HepG2 (cell line): ENCODE measurements at places on chromosomes 7 and 10. TPM values are rescaled to one million over a fixed set of nuclear protein-coding genes. Genes with fewer than 3 reads are reported as not detected.

GRCh38 chr10:6907877-6908530, 327.9 kb upstream of the PRKCQ start:
- DNase-seq, result no peak

DNA sequence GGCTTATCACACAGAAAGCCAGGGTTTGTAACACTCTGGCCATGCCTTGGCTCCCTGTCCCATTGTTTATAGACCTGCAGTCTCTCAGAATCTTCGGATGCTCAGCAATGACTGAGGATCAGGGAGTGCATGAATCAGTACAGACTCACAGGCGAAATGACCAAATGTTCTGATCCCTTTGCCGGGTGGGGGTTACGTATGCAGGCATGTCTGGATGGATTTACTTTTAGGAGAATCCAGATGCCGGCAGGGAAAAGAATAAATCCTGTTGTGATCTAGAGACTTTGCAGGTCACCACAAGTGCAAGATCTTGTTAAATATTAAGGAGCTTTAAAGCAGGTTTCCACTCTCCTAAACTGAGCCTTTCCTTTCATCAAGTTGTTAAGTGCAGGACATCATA, 149.5 kb downstream of the SFMBT2 start:
- no peak for DNase-seq

DNA sequence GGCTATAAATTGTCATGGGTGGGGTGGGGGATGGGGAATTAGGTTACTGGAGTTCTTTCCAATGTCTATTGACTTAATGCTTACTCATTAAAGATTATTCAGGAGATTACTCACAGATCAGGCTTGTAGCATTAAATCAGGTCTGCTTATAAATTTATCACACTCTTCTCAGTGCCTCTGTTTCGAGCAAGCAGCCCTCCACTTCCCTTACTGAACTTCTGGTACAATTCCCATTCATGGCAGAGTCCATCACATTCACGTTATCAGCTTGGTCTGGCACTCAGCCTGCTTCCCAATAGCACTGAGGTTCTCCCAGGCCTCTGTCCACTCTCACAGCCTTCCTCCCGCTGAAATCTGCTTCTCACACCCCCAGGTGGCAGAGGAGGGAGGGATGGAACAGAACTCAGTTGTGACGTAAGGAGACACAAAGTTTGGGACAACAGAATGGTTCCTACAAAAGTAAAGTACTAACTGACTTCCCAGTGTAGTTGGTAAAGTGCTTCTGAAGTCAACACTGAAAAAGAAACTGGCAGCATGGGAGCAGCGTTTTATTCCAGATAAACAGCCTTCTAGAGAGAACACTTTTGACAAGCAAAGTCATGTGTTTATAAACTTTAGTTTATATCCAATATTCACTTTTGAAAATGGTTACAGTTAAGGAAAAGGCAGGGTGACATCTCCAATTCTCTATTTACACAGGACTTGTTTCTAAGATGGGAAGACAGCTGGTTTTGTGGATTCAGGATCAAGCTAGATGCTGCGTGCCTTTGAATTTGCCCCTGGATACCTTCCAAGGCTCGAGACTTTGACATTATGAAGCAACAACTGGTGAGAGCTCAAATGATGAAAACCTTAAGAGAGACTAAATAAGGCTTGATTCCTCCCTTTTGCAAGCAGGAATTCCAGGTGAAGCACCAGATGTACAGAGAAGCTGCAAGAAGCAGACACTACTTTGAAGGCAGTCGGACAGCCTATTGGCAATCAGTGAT, 81.4 kb downstream of the ATXN7L1 start:
- no peak for DNase-seq

DNA sequence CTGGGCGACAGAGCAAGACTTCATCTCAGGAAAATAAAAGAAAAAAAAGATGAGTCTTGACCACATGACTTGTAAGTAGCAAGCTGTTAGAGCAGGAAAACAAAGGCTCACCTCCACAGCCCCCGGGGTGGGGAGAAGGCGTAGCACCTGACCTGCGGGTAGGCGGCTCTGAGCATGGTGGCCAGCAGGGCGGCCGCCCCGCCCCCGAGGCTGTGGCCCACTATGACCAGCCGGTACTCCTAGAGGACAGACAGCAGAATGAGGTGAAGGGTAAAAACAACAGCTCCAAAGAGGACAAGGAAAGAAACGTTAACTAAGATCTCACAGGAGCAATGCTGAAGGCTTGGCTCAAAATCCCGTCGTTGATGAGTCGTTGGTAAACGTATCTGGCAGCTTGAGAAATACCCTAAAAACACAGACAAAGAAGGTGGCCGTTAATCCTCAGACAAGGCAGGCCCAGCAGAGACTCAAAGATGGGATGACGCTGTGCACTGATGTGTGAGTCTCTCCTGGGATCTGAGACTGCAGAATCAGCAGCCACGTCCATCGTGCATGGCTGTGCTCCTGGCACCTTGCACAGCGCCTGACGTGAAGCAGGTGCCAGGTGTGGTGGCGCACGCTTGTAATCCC, 31.1 kb downstream of the DAGLB start:
- DNase-seq, result peak; percentile 9

The MSMB gene
- total RNA-seq, result not detected in 2 replicates

GRCh38 chr10:73991884-73992245, 6.1 kb upstream of the VCL start:
- no peak for DNase-seq

The SPRN gene
- total RNA-seq, result not detected in 2 replicates

The STK31 gene
- not detected in 2 replicates for total RNA-seq

- DNase-seq, result no peak
These were observed 41.8 kb downstream of the PNLIPRP3 start for GRCh38 chr10:116469437-116469836.

The INSYN2A gene
- total RNA-seq, result not detected in 2 replicates

- no peak for DNase-seq
These were observed 142.4 kb upstream of the SAMD8 start for GRCh38 chr10:74969093-74969492.

The SLC26A5 gene
- total RNA-seq, result 0.11 TPM in 1 of 2 replicates, not detected in the other

The PARD3 gene
- 60.0 and 67.5 TPM in 2 replicates for total RNA-seq

GRCh38 chr7:39691821-39692220, 68.4 kb downstream of the RALA start:
- no peak for DNase-seq

DNA sequence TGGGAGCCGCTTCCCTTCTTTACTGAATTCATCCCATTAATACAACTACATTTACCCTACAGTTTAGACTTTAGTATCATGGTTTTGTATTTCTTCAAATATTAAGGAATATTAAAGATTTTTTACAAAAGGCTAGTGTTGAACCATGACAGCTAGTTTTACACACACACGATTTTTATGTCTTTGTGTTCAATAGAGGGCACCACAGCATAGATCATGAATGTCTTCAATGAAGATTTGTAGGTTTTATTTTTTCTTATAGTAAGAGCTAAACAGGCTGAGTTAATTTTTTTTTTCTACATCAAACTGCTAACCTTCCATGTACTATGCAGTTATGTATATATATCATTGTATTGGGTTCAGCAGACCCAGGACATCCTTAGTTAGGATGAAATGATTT, 76.9 kb downstream of the SNX10 start:
- DNase-seq, result no peak

DNA sequence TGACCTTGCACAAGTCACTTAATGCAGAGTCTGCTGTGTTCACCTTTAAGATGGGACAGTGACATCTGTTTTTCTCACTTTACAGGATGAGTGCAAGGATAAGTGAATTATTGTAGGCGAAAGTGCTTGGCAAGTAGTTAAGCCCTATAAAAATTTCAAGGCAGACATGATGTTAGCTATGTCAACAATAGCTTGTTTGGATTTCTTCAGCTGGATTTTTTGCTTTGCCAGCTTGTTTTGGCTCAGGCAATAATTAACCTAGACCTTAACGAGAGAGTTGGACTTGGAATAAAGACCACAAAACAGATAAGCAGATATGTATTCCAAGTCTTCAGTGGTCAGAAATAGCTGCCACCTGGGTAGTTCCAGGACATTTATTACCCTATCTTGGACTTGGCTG, 255.2 kb downstream of the ARL4A start:
- DNase-seq, result peak; percentile 92

DNA sequence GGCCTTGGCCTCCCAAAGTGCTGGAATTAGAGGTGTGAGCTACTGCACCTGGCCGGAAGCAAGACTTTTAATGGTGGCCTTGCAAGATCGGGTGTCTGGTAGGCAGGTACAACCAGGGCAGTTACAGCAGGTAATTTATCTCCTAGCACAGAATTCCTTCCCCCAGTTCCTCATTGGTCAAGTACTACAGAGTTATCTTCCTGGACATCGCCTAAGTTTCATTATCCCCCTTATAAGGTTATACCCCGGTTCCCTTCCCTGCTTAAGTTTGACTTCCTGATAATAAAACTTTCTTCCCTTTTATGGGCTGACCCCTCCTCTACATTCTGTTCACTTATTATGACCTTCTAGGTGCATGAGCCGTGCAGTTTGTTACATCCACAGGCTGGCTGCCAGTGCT, 19.0 kb upstream of the CYP3A43 start:
- DNase-seq, result no peak

The KCND2 gene
- not detected in 2 replicates for total RNA-seq

The FOXP2 gene
- 0.04 TPM in 1 of 2 replicates, not detected in the other for total RNA-seq

DNA sequence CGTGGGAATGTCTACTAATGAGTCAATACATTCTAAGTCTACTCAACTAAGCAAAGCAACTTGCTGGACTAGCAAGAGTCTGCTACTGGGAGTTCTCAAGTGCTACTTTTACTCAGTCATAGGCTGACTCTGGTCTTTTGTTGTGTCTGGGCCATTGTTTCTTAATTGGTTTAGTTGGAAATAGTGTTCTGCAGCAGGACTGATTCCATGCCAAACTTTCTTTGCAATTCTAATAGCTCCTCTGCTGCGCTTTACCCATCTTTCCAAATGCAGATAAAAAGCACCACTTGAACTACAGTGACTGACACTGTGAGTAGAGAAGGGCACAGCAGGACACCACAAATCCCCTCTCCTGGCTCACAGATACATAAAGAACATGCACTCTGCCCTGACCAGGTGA, 125.7 kb downstream of the CD36 start:
- no peak for DNase-seq

DNA sequence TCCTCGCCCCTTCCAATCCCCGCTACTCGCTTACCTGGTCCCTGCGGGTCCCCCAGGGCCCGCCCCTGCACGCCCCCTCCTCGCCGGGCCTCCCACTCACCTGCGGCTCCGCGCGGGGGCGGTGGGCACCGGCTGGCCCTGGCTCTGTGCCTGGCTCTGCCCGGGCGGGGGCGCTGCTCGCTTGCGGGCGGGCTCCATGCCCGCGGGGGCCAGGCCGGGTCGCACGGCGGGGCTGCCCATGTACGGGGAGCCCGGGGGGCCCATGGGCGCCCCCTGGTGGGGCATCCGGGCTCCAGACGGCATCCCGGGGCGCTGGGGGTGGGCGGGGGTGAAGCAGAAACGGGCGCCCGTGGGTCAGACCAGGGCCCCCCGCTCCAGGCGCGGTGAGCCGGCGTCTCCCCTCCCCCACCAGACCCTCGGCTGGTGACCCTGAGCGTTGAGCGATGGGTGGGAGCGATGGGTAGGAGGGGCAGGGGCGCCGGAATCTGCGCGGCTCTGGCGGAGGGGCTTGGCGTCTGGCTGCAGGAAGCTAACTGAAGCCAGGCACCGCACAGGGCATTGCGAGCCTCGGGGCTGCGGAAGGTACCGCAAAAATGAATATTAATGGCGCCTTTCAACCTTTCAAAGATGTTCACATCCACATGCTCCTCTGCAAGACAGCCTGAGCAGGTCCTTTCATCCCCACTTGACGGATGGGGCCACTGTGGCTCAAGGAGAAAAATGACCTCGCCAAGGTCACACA, 3.0 kb downstream of the SMARCD3 start:
- no peak for DNase-seq

The WNT8B gene
- total RNA-seq, result 0.07 TPM in 1 of 2 replicates, not detected in the other
